ENCODE measurements at places on chromosomes 2 and 18.

DNA sequence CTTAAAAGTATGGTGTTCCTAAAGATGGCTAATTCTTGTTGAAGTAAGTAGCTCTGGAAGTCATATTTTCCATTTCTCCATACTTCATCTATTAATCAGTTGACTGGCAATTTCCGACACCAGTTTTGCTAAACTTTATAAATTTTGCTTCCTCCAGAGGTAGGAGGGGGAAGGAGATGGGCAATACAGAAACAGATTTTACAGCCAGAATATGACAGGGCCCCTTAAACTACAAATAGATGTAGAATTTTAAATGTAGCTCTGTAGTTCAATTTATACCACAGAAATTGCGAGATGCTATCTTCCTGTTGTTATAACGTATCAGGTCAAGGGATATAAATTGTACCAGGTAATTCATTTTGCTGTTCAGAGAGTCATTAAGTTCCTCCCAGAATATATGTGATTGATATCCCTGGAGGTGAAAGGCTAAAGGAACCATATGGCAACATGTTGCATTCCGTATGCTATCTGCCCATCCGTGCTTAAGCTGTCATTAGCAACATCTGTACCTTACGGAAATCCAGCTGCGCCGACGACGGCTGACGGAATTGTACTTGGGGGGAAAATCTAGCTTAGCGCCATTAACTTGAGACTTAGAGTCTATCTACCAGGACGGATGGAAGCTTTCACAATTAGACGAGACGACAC, 8.4 kb upstream of the NR4A2 start:
- no peak for DNase-seq

GRCh38 chr2:181371782-181372645, 85.2 kb upstream of the ITGA4 start:
- no peak for DNase-seq

GRCh38 chr2:51846796-51847195, 814.9 kb upstream of the NRXN1 start:
- no peak for DNase-seq

DNA sequence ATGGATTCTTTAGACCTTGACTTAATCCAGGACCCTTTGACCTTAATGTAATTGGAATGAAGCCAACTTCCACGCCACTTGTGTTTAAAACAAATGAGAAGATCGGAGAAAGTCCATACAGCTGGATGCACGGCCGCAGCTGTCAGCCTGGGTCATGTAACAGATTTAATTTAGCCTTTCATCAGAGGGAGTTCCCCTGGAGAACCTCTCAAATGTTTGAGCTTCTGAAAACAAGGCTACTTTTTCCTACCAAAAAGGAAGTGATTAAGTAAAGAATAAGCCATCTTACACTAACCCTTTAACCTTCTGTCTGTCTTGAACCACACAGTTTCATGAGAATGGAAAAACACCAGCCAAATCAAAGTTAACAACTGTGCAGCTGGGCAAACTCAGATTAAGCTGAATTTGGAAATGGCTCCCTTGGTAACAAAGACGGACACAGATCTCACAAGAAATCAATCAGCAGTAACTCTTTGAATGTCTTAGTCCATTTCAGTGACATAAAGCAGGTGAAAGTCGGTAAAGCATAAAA, 103.6 kb downstream of the DOCK10 start:
- no peak for DNase-seq

- DNase-seq = no peak
Measured at GRCh38 chr2:120866483-120867140, 130.9 kb downstream of the GLI2 start.

- no peak for DNase-seq
Measured at GRCh38 chr2:170747921-170748320, 22.3 kb upstream of the ERICH2 start.

DNA sequence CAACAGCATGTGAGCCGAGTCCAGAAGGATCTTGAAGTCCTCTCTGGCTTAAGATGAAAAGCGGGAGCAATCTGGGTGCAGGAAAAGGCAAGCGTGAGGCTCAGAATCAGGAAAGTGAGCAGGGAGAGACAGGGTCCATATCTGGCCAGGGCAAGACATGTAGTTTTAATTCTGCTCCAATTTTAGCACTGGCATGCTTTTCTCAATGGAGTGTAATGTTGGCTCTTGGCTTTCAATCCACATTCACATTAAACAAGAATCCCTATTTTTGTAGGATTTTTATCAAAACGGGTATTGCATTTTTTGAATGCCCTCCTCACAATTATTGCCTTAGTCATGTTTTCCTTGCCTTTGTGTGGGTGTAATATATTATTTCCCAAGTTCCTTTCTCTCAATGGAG, 6.0 kb downstream of the SPATA3 start:
- no peak for DNase-seq

GRCh38 chr18:7735626-7736175, 168.6 kb downstream of the PTPRM start:
- no peak for DNase-seq

DNA sequence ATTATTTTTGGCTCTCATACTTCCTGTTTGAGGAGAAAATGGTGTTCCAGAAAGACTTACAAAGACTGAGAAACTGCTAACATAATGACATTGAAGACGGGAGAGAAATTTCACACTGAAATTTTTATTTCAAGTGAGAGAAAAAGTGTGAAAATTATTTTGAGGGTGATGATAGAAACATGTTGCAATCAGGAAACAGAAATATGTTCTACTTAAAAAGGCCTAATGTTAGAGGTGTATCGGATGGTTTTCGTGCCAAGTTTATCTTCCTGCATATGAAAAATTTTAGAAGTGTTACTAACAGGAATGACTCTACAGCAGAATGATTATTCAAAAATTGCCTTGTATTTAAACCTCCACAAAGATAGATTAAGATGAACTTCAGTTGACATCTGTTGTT, 50.5 kb downstream of the KCNE4 start:
- no peak for DNase-seq

DNA sequence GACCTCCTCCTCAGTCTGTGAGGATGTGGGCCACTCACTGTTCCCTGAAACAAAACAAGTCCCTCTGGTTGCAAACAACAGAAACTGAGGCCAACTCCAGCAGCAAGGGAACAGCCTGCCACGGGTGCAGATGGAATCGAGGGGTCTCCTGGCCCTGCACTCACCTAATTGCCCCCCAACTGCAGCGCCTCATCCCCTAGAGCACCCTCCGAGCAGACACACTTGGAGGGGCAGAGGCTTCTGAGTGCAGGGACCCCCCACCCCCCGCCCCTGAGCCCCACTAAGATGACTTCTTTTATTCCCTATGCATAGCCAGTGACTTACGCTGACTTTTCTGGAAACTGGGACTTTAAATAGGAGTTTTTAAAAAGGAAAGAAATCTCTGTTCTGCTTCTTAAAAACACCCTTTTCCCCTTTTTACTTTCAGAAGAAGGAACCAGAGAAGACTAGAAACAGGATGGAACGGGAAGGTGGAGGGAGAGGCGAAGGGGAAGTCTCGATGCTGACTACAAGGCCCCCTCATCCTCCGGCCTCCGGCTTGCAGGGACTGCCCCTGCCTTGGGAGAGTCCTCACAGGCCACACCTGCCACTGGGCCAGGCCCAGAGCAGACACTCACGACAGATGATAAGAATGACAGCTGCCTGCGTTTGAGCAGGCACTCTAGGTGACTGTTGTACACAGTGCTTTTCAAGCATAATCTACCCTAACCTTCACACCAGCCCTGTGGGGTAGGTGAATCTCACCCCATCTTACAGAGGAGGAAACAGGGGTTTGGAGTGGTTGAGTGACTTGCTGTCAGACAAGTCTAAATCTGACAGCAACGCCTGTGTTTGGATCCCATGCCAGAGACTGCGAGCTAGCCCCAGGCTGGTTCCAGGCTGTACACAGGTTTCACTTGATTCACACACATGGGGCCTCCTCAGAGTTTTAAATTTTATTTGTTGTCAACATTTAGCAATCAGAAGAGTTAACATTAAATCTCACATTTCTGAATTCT, 28.2 kb upstream of the BIN1 start:
- no peak for DNase-seq

- DNase-seq = no peak
Measured at GRCh38 chr2:104200533-104201168, 653.3 kb upstream of the POU3F3 start.

- DNase-seq = no peak
Measured at GRCh38 chr2:126220331-126220730, 435.6 kb upstream of the GYPC start.

- DNase-seq = no peak
Measured at GRCh38 chr2:138440759-138441158, 60.8 kb upstream of the SPOPL start.

- no peak for DNase-seq
Measured at GRCh38 chr2:215796140-215796855, 217.1 kb downstream of the MREG start.

DNA sequence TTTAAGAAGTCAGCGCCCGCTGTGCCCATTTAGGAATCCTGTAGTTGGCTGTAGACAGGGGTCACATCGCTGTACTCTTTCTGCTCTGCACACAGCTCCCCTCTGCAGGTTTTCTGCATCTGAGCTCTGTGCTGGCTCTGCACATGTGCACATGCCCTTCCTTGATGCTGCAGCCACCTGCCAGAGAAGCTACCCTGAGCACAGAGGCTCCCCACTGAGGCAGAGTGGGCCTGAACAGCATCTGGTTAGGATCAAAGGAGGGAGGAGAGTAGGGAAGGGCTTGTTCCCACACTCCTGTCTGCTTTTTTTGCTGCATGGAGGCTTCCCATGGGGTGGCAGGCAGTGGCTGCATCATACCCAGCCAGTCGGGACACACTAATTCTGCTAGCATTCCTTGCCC, 238.9 kb downstream of the FHOD3 start:
- no peak for DNase-seq

DNA sequence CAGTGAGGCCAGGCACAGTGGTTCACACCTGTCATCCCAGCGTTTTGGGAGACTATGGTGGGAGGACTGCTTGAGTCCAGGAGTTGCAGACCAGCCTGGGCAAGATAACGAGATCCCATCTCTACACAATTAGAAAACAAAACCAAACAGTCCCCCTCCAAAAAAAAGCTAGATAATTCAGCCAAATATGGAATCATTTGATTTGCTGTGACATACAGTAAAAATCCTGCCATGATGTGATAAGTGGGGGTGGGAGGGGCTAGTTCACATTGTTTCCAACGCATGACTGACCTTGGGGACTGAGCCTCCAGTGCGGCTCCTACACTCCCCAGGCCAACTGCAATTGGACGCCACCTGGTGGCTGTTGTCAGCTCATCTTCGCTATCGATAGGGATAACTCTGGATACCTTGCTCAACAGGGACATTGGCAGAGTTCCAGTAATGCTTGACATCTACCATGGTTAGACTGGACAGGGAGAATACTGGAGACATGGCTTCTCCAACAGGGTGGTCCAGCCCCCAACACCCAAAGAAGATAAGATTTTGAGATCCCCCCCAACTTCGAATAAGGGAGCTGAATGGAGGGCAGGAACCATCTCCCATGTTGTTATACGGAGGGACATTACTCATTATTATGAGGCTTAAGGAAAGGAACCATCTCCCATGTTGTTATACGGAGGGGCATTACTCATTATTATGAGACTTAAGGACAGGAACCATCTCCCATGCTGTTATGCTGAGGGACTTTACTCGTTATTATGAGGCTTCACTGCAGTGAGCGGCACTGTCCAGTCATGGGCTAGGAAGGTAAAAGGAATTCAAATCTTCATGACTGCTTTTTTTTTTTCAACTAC, 135.9 kb downstream of the TGIF1 start:
- DNase-seq = peak; percentile 79

All from AML-193 (cell line).